H9 (cell line): ENCODE measurements at places on chromosomes 2 and 18. TPM values are rescaled to one million over a fixed set of nuclear protein-coding genes. Genes with fewer than 3 reads are reported as not detected.

CD8B gene
- total RNA-seq, result 0.24 TPM in 1 of 2 replicates, not detected in the other

IL36A gene
- not detected in 2 replicates for total RNA-seq

C1QL2 gene
- 0.81 and 0.90 TPM in 2 replicates for total RNA-seq

MAP3K19 gene
- total RNA-seq, result not detected in 2 replicates

ALK gene
- not detected in 2 replicates for total RNA-seq

SERPINB12 gene
- not detected in 2 replicates for total RNA-seq

CYP1B1 gene
- total RNA-seq, result 2.7 and 2.9 TPM in 2 replicates

C2orf68 gene
- total RNA-seq, result 39.6 and 40.4 TPM in 2 replicates

PLGLB1 gene
- 0.97 and 1.2 TPM in 2 replicates for total RNA-seq

UGT1A3 gene
- total RNA-seq, result not detected in 2 replicates

FABP1 gene
- total RNA-seq, result not detected in 2 replicates

AQP4 gene
- total RNA-seq, result 0.31 and 0.42 TPM in 2 replicates

CCDC148 gene
- 1.1 and 1.5 TPM in 2 replicates for total RNA-seq

KRTCAP3 gene
- total RNA-seq, result 49.9 and 57.3 TPM in 2 replicates

UPP2 gene
- not detected in 2 replicates for total RNA-seq

COL3A1 gene
- not detected in 2 replicates for total RNA-seq

RAD51AP2 gene
- total RNA-seq, result 0.07 TPM in 1 of 2 replicates, not detected in the other

DSG4 gene
- total RNA-seq, result not detected in 2 replicates

ACMSD gene
- total RNA-seq, result not detected in 2 replicates

CRYGD gene
- not detected in 2 replicates for total RNA-seq

LHCGR gene
- 0.33 and 0.44 TPM in 2 replicates for total RNA-seq

TMEM182 gene
- 3.6 and 3.8 TPM in 2 replicates for total RNA-seq

CXCR2 gene
- total RNA-seq, result 0.59 and 0.83 TPM in 2 replicates

MTERF4 gene
- total RNA-seq, result 35.0 and 36.6 TPM in 2 replicates

GLI2 gene
- 56.7 and 59.3 TPM in 2 replicates for total RNA-seq

CARF gene
- 3.5 and 4.2 TPM in 2 replicates for total RNA-seq

MTCL1 gene
- 45.1 and 50.7 TPM in 2 replicates for total RNA-seq

LYPD6 gene
- 3.0 and 3.2 TPM in 2 replicates for total RNA-seq

RIT2 gene
- total RNA-seq, result 1.2 and 1.3 TPM in 2 replicates

DHRS9 gene
- not detected in 2 replicates for total RNA-seq

ASPRV1 gene
- 0.57 and 0.64 TPM in 2 replicates for total RNA-seq

GALNT13 gene
- 6.6 and 6.7 TPM in 2 replicates for total RNA-seq

CREG2 gene
- total RNA-seq, result 0.77 and 1.2 TPM in 2 replicates

MAL gene
- total RNA-seq, result not detected in 2 replicates

ESPNL gene
- 0.17 and 0.37 TPM in 2 replicates for total RNA-seq

OTOS gene
- total RNA-seq, result not detected in 2 replicates

NCKAP1 gene
- total RNA-seq, result 99.8 and 112 TPM in 2 replicates

MAP2 gene
- 0.87 and 1.3 TPM in 2 replicates for total RNA-seq

ABCB11 gene
- 0.04 TPM in 1 of 2 replicates, not detected in the other for total RNA-seq

ABCG8 gene
- not detected in 2 replicates for total RNA-seq
